Left renal cortex interstitium (tissue), 4 donors: ENCODE measurements at places on chromosomes 16 and 17. TPM values are rescaled to one million over a fixed set of nuclear protein-coding genes. Genes with fewer than 3 reads are reported as not detected.

DNA sequence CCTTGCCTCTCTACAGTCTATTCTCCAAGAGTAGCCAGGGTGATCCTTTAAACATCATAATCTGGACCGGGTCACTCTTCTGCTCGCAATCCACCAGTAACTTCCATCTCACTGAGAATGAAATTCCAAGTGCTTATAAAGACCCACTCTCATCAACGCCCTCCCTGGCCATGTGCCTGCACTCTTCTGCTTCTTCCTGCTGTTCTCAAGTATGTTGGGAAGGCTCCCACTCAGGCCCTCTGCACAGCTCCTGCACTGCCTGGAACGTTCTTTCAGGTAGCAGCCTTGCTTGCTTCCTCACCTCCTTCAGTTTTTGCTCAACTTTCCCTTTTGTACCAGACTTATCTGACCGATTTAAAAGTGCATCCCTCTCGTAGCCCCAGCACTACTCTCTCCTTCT lies 44.4 kb downstream of the BRD7 start:
- no peak for DNase-seq

DNA sequence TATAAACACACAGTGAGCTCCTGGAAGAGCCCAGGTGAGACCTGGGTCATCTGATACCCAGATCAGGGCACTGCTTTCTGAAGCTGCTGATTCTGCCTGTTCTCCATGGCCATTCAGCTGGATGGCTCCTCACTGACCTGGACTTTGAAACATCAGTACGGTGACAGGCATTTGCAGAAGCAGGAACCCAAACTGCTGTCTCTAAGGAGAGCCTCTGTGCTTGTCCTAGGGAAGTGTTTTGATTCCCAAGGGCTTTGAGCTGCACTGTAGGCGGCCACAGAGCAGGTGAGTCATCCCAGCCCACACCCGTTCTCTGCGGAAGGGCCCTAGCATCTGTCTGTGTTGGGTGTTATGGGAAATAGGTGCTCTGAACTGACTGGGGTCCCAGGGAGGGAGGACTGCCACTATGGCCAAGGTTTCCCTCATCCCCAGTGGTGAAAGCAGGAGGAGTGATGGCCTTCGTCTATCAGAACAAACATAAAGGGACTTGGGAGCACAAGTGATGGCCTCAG lies 60.7 kb upstream of the ADCY9 start:
- DNase-seq: no peak

HCRT gene
- polyA plus RNA-seq: not detected

DNA sequence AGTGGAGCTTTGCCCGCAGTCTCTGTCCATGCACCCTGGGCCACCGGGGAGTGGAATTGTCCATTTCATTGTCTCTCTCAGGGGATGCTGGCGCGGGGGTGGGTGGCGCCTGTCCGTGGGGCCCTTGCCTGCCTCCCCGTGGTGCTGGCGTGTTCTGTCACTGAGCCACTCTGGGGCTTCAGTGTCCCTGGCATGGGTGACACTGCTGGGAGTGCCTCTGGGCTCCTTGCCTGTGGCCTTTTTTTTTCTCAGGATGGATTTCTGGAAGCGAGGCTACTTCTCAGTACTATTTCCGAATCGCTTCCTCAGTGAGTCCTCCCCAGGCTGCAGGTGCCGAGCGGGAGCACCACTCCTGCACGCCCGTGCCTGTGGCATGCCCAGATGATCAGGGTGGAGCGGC lies 55.0 kb downstream of the PDPK1 start:
- DNase-seq: no peak

SLC35G6 gene
- not detected for polyA plus RNA-seq
